ENCODE measurements at places on chromosomes 11 and 22.
A peak's percentile ranks its signal among the peaks of the same experiment; 100 is the strongest.

GRCh38 chr11:19555266-19555665 is 157.4 kb upstream of the NAV2 start:
- no peak for DNase-seq

DNA sequence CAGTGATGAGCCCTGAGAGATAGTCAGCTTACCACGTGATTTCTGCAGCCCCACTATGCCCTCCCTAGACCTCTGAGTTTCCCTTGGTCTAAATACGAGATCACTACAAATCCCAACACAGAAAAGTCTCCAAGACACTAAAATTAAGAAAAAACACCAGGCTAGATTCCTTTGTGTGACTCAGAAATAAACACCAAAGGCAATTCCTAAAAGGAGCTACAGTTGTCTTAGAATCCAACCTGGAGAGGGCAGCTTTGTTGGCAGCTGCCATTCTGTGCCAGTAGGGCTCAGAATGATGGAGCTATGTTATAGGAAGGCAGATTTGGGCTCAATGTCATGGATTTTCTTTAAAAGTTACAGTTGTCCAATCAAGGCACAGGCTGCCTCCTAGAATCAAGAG is 37.1 kb upstream of the HMGXB4 start:
- DNase-seq: no peak

GRCh38 chr11:121207485-121208115 is 85.0 kb upstream of the SC5D start:
- DNase-seq: no peak

DNA sequence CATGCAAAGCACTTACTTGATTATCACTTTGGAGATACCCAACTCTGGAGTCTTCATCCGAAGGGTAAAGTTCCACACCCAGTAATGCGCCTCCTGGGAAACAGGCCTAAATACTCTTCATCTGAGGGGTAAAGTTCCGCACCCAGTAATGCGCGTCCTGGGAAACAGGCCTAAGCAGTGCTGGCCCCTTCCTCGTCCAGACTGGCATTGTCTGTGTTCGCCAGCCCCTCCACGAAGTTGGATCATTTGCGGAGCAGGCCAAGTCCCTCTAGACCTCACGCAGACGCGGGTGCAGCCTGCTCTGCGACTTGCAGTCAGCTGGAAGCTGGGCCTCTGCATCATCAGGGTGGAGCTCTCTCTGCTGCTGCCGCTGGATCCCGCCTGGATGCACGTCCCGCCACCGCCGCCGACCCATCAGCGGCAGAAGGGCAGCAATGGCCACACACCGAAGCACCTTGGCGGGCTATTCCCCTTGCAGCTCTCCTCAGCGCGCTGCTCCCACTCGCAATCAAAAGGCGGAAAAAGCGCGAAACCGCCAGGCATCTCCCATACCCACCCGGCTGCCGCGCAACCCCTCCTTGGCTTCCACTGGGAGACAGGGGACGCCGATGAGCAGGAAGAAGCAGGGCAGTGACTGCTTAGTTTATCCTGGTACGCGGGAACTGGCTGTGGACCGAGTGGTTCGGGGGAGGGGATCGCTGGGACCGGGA is 34.1 kb upstream of the GLYATL1 start:
- DNase-seq: no peak

- no peak for DNase-seq
Observed at GRCh38 chr22:34608540-34609115, 457.3 kb upstream of the ISX start.

DNA sequence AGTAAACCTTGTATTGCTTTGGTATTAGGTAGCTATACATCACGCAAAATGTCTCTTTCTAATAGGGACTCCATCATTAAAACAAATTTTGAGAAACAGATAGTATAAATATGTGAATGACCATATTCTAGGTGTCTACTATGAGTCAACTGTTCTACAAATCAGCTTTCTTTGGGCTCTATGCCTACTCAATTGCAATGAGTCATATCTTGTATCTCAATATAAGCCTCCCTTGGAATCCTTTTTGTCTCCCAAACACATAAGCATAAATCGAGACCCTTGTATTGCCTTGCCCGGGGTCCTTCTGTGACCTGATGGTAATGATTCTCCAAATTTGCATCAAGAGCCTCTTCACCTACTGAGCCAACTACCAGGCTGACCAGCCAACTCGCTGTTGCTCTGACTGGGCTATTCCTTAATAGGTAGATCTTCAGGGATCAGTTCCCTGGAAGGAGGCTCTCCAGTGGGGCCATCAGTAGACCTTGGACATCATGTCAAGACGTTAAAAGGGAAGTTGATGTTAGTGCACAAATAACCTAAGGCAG is 22.2 kb downstream of the BLID start:
- no peak for DNase-seq

DNA sequence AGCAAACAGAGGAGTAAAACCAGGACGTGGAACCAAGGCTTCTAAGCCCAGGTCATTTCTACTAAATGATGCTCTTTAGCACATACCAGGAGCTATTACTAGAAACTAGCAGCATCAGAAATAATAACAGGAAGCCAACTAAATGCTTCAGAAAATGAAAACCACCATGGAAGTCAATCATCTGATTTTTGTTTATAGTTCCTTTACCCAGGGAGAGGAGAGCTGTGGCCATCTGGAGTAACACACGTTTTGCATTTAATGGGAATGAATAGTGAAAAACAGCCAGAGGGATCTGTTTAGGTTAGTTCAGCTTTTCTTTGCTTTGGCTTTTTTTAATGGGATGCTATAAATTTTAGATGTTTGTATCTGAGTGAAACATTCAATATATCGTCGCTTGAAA is 250.7 kb upstream of the ARHGAP20 start:
- DNase-seq: no peak

DNA sequence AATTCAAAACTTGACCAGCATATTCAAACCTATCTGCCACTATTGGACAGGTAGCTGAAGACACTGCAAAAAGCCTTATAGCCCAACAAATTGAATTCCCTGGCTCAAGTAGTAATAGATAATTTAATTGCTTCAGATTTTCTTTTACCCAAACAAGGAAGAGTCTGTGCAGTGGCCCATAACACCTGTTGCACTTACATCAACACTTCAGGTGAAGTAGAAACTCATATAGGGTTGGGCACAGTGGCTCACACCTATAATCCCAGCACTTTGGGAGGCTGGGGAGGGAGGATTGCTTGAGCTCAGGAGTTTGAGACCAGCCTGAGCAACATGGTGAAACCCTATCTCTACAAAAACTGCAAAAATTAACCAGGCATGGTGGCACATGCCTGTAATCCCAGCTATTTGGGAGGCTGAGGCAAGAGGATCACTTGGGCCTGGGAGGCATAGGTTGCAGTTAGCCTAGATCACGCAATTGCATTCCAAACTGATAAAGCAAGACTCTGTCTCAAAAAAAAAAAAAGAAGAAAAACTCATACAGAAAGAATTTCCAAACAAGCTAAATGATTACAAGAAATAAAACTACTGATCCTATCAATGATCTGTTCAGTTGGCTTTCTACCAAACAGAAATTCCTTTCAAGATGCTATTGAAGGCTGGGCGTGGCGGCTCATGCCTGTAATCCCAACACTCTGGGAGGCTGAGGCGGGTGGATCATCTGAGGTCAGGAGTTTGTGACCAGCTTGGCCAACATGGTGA is 9.5 kb downstream of the FOLR3 start:
- no peak for DNase-seq

GRCh38 chr11:106395716-106396349 is 318.4 kb downstream of the AASDHPPT start:
- DNase-seq: no peak

DNA sequence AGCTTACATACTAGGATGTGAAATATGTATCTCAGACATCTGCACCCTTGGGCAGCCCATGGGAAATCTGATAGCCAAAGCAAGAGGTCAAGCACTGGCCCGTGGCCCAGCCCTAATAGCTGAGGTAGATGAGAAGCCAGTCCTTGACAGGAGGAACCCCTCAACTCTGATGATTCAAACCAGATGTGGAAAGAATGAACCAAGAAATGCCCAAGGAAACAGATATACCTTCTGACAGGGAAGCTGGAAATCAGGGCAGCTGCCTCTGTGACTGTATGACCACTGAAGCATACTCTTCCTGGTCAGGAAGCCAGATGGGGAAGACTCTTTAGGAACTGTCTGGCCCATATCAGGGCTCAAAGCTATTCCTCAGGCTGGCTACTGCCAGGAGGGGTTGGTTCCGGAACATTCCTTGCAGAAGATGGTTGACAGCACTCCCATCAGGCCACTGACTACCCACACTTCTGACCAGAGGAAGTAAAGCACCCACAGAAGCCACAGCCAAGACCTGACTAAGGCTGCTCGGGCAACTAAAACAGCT is 124.2 kb downstream of the SWAP70 start:
- DNase-seq: no peak

DNA sequence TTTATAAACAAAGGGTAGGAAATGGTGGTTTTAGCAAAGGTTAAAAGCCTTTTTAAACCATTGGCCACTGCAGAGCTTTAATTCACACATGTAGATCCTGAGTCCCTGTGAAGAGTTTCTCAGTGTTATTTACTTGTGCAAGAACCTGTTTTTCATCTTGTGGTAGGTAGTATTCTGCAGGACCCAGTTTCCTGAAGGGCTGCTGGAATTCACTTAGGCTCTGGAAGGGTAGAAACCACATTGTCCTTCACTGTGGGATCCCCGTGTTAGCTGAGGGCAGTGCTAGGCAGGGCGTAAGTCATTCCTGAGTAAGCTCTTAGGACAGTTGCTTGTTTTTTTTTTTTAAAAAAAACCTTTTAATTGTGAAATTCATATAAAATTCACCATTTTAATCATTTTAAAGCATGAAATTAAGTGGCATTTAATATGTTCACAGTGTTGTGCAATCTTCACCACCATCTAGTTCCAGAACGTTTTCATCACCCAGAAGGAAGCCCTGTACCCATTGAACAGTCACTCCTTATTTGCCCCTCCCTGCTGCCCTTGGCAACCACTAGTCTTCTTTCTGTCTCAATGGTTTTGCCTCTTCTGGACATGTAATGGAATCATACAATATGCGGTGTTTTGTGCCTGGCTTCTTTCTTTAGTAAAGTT is 77.7 kb downstream of the C22orf31 start:
- no peak for DNase-seq

GRCh38 chr22:41998361-41999261 is at the start of gene WBP2NL:
TSS of gene WBP2NL (plus strand) at chr22:41998788. CDS start at chr22:41998819, 31 bp downstream.
- DNase-seq: peak; percentile 86

- DNase-seq: no peak
Observed at GRCh38 chr22:19738664-19739447, 15.5 kb downstream of the GP1BB start.

GRCh38 chr22:28810821-28811491 is 10.6 kb upstream of the XBP1 start:
- no peak for DNase-seq

- DNase-seq: no peak
Observed at GRCh38 chr11:122007601-122008071, 108.4 kb downstream of the BLID start.

- no peak for DNase-seq
Observed at GRCh38 chr11:59025097-59025496, 61.0 kb upstream of the GLYATL1B start.

- no peak for DNase-seq
Observed at GRCh38 chr11:102592634-102593581, 32.2 kb downstream of the MMP20 start.

DNA sequence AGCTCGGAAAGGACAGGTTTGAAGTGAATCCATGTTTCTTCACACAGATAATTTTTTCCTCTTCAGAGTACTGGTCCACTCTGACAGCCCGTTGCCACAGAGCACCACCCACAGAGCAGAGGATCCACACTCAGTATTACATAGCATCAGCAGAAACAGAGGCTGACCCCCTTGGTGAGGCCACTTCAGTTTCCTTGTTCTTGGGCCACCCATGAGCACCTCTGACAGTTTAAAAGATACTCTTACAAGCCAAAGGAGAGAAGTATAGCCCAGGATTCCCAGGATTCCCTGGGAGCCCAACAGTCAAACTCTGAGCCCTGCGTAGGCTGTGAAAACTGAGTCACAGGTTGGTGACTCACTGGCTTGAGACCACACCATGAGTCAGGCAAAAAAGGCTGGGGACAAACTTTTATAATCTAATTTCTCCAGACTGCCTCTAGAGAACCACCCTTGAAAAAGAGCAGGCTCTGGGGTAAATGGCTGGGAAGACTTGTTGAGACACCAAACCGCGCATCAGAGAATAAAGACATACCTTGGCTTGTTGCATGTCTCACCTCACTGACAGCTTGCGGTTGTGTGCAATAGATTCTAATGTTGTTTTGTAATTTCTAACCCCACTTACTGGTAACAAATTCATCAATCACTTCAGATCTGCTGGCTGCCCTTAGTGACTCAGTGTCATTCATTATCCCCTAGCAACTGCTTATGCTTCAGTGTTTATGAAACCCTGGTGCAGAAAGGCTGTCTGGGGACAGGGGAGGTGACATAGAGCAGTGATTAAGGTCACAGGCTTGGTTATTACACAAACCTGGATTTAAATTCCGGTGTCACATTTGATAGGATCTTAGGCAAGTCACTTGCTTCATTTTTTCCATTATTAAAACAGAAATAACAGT is 56.9 kb upstream of the PRSS23 start:
- DNase-seq: peak; percentile 18

DNA sequence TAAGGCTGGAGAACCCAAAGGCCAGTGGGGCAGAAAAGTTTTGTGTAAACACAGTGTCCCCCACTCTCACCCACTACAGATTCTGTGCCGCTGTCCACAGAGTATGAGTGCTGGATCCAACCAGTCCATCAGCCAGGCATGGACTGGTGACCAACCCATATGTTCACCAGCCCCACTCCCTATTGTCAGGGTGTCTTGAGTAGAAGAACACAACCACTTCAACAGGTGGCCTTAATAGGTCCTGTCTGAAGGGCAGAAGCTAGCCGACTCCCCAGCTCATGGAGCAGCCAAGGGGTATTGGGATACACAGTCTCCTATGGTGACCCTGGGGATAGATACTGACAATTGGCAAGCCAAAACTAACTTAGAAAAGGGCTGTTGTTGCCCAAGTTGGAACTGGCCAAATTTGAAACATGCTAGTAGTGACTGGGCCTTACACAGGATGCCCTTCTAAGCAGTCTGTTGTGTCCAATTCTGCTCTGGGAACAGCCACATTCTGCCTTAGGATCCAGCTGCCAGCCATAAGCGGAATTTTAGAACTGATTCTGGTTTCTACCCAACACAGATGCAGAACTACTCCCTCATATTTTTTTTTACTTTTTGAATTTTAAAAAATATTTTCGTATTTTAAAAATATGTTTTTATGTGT is 19.8 kb upstream of the PGM2L1 start:
- no peak for DNase-seq

DNA sequence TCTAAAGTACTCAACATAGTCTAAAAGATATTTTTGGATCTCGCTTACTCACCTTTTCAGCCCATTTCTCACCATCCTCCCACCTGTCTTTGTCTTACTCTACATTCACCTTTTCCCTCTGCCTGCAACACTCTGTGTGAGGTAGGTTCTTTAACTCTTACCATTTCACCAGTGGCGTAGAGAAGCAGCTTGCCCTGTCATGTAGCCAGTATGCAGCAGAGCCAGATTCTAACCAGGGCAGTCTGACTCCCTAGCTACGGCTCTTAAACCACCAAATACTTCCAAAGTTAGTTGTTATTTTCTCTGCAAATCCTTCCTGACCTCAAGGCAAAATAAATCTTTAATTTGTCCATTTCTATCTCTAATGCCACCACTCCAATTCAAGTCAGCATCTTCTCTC is 7.5 kb downstream of the ALG8 start:
- DNase-seq: no peak

- DNase-seq: no peak
Observed at GRCh38 chr11:67095214-67095507, 23.9 kb upstream of the KDM2A start.

- DNase-seq: no peak
Observed at GRCh38 chr11:76602431-76602861, 68.1 kb downstream of the LRRC32 start.
